Cortex of kidney (tissue), 1 donor: ENCODE measurements at places on chromosomes 3 and 15.

- no peak for DNase-seq
These were observed 30.5 kb downstream of the RTP1 start for GRCh38 chr3:187227658-187228258.

- DNase-seq: no peak
These were observed 19.7 kb upstream of the TCAIM start for GRCh38 chr3:44318891-44319311.

- DNase-seq: no peak
These were observed 8.9 kb upstream of the CHRNA3 start for GRCh38 chr15:78629716-78630065.

GRCh38 chr3:132456571-132456970, 39.3 kb downstream of the DNAJC13 start:
- DNase-seq: no peak

- DNase-seq: no peak
These were observed 37.7 kb downstream of the PDIA5 start for GRCh38 chr3:123104550-123104949.
